Glomerular endothelial cell (primary cell): ENCODE measurements at places on chromosomes 11 and 22. TPM values are rescaled to one million over a fixed set of nuclear protein-coding genes. Genes with fewer than 3 reads are reported as not detected.

ACR gene
- 0.76 TPM in 1 of 2 replicates, not detected in the other for total RNA-seq

APOL4 gene
- total RNA-seq, result 2.7 and 2.9 TPM in 2 replicates

PLAAT5 gene
- not detected in 2 replicates for total RNA-seq

ART5 gene
- 0.23 TPM in 1 of 2 replicates, not detected in the other for total RNA-seq

ALDH3B1 gene
- 2.2 and 2.9 TPM in 2 replicates for total RNA-seq

CBX7 gene
- 2.0 and 14.5 TPM in 2 replicates for total RNA-seq

WBP2NL gene
- total RNA-seq, result 0.41 and 0.97 TPM in 2 replicates

C11orf91 gene
- total RNA-seq, result 2.0 TPM in 1 of 2 replicates, not detected in the other

POU2AF3 gene
- total RNA-seq, result not detected in 2 replicates

NXPE2 gene
- not detected in 2 replicates for total RNA-seq

PIWIL4 gene
- 1.1 and 4.0 TPM in 2 replicates for total RNA-seq

SYT7 gene
- total RNA-seq, result 0.53 and 1.3 TPM in 2 replicates

P2RY6 gene
- 1.1 TPM in 1 of 2 replicates, not detected in the other for total RNA-seq

OR8B3 gene
- not detected in 2 replicates for total RNA-seq

PTGDR2 gene
- not detected in 2 replicates for total RNA-seq

TMEM223 gene
- 16.8 and 23.2 TPM in 2 replicates for total RNA-seq

ENTHD1 gene
- not detected in 2 replicates for total RNA-seq
